ENCODE measurements at places on chromosomes 1 and 21. TPM values are rescaled to one million over a fixed set of nuclear protein-coding genes. Genes with fewer than 3 reads are reported as not detected.

DNA sequence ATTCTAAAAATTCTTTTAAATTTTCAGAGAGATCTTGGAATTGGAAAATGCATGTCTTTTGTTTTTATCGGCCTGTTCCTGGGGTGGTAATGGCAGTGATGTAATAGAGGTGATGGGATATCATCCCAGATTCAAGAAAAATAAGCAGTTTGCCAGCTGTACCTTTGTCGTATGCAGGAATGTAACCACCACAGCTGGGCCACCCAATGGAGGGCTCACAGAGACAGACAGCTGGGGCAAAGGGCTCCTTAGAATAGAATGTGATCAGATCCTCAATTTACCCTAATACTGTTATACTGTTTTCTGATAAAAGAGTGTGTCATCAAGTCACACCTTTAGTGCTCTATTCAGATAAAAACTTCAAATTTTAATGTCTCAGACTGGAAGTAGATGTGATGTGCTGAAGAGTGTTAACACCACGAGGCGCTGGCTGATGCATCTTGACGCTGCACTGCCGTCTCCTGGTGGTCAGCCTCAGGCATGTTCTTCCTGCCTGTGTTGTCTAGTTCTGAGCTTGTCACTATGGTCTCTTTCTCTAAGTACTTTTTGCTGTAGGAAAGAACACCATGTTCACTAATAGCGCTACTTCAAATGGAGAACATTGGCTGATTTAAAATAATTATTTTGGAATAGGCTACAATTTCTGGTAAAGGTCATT lies 78.8 kb downstream of the C1orf21 start:
- DNase-seq: no peak

GRCh38 chr1:234573711-234574299 lies 36.2 kb downstream of the IRF2BP2 start:
- DNase-seq: peak; percentile 87

- DNase-seq: no peak
These were observed 173.0 kb downstream of the GABPA start for GRCh38 chr21:25907573-25908275.

- no peak for DNase-seq
These were observed 4.7 kb upstream of the SLFNL1 start for GRCh38 chr1:41025979-41026819.

DNA sequence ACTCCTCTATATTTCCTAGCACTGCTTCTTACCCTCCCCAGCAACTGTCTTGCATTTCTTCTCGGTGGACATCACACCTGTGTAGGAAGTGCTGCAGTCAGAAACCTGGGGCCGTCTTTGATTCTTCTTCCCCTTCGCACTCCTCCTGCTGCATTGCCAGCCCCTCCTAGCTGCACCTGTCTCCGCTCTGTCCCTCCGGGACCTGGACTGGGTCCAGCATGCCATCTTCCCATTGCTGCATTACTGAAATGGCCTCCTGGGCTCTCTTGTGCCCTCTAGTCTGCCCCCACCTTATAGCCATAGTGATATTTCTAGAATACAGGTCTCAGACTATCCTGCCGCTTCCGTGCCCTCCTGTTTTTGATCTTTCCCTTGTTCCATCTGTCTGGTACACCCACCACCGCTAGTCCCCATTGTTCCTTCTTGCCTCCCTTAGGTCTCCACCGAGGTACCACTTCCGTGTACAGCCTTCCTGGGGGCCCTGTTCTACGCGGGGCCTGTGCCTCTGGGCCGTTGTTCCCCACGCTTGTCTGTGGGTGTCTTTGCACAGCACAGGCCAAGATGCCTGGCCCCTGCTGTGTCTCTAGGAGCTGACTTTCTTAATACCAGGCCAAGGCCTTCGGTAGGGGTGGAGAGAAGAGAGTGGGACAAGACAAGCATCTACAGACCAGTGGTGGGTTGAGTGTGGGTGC lies 107.6 kb downstream of the GALNT2 start:
- DNase-seq: no peak

DNA sequence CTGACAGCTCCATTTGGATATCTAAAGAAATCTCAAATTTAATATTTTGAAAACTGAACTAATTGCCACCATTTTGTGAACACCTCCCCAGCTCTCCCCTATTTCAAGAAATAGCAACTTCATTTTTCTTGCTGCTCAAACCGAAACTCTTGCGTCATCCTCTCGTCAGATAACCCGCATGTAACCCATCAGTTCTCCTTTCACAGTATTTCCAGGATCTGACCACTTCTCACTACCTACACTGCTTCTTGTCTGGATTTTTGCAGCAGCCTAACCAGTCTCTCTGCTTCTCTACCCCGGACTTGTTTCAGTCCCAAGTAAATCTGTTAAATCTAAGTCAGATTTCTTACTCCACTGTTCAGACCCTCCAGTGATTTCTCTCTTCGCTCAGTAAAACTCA lies 75.6 kb downstream of the MTR start:
- DNase-seq: no peak

GRCh38 chr1:211361202-211361601 lies 34.6 kb downstream of the TRAF5 start:
- no peak for DNase-seq

DNA sequence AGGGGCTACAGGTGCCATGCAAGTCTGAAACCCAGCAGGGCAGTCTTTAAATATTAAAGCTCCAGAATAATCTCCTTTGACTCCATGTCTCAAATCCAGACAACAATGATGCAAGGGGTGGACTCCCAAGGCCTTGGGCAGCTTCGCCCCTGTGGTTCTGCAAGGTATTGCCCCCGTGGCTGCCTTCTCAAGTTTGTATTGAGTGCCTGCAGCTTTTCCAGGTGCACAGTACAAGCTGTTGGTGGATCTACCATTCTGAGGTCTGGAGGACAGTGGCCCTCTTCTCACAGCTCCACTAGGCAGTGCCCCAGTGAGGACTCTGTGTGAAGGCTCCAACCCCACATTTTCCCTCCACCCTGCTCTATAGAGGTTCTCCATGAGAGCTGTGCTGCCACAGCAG lies 3.7 kb upstream of the MROH9 start:
- no peak for DNase-seq

- DNase-seq: no peak
These were observed 86.1 kb downstream of the TGFBR3 start for GRCh38 chr1:91799863-91800262.

DNA sequence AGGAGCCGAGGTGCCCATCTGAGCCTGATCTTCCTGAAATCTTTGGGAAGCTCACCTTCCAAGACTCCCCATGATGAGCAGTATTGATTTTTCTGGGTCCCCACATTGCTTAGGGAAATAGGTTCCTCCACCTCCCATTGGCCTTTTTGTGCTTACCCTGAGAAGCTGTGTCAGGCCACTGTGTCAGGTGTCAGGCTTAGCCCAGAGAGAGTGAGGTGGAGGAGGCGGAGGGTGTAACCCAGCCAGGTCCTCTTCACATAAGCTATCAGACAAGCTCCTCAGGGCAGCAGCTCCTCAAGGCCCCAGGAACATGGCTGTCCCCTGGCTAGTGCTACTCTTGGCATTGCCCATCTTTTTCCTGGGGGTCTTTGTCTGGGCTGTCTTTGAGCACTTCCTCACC lies 352 bp downstream of the AADACL4 start:
- no peak for DNase-seq

DNA sequence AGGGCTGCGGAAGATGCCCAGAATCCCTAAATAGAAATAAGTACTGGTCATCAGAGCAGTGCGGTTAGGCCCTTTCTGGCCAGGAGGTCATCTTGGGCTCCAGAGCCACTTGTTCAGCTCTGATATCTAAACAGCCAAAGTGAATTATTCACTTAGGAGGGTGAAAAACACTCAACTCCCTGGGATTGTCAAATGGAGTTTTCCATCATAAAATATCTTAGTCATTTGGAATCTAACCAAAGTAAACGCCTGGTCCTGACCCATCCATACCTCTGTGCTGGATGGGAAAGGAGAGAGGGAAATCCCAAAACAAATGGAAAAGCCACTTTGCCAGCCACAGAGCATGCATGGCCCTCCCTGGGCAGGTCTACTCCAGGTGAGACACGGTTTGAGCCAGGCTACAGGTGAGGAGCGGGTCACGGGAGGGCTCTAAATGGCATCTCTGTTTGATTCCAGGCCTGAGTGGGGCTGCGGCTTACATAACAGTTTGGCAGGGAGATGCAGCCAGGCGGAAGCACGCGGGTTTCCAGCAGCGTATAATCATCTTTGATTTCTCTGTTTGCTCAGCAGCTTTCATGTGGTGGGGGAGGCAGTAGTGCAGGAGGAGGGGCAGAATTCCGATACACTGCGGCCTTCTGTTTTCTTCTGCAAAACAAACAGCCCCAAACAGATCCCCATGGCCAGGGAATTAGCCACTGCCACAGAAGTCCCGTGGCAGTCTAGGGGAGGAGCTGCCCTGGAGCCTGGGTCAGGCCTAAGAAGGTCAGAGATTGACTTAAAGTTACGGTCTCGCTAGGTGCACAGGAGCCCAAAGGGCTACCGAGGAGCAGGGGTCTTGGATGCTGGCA lies 59.1 kb upstream of the ZNF648 start:
- no peak for DNase-seq

GRCh38 chr1:205582046-205582445 lies 49.8 kb downstream of the ELK4 start:
- DNase-seq: no peak

DNA sequence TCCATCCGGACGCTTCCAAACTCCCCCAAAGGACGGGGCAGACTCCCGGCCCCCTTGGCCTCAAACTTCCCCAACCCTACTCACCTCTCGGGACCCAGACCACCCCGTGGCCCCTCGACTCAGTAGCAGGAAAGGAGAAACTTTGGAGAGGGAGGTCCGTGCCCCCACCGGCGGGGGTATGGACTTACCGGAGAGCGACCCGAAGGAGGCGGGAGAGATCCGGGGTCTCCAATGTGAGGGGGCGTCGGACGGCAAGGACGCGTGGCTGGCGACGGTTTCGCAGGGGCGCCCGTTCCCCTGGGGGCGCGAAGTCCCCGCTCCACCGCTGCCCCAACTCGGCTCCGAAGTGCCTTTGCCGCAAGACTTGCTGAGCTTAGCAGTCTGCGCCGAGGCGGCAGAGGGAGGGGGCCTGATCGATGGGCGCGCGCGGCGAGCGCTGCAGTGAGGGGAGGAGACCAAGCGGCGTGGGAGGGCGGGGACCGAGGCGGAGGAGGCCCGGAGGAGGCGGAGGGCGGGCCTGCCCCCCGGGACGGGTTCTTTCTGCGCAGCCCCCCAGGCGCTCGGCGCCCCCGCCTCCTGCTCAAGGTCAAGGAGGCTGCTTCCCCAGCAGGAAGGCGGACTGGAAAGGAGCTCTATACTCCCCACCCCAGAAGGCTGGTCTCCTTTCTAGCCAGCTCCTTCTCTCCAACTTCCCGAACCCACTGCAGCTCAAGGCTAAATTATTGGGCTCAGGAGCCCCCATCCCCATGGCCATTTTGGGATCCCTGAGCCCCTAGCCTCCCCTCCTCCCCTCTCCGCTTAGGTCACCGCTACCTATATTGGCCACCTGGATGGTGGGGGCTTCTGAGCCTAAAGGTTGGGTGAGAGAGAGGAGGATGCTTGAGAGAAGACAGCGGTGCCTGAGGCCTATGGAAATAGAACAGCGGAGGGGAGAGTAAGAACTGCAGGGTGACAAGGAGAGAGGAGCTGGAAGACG lies at the start of gene SYT2:
Gene SYT2, minus strand, starts transcription at position 385 of the 976 bp plus-strand sequence. CDS start 104,682 bp downstream, outside the sequence.
- no peak for DNase-seq

- DNase-seq: no peak
These were observed 410.6 kb upstream of the VAMP3 start for GRCh38 chr1:7360526-7360925.

DNA sequence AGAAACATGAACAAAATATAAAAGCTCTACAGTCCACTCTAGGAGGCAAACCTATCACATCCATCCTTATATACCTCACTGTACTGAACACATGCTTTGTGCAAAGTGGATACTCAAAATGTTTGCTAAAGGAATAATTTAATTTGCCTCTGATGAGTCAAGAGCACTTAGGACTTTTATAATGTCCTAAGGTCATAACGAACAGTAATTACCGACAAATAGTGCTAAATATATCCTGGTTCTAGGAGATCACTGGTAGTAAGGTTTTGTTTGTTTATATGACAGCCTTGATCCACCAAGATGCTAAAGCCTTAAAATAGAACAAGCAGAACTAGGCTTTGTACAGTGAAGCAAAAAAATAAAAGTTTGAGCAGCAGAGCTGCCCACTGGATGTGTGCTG lies 70.6 kb downstream of the GADD45A start:
- no peak for DNase-seq

- DNase-seq: no peak
These were observed 86.0 kb upstream of the MAP10 start for GRCh38 chr1:232718928-232719927.

GRCh38 chr21:35663856-35664606 lies 396.3 kb downstream of the SETD4 start:
- no peak for DNase-seq

DNA sequence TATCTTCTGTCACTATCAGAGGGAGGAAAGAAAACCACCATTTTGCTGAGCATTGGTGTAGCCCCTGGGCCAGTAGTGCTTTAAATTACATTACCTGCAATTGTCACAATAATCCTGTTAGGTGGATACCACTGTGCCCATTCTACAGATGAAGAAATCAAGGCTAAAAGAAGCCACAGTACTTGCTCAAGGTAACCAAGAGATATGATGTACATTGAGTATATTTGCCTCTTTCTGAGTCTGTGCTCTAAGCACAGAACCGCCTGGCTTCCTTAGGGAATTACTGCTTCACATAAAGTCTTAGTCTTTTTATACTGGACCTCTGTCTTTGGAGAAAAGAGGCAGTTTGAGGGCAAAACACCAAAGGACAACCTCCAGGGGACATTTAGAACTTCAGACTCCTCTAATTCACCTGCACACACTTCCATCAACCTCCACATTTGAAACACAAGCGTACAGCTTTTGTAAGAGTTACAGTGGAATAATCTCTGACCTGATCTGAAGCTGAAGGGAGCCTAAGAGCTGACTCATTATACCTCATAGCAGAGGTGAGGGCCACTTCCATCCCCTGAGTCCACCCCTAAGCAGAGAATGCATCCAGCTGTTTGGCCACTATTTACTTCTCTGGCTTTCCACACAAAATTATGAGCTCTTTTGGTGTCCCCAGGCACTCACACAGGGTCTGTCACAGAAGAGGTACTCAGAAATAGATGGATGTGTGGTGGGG lies 61.8 kb downstream of the PLPP3 start:
- DNase-seq: no peak

DNA sequence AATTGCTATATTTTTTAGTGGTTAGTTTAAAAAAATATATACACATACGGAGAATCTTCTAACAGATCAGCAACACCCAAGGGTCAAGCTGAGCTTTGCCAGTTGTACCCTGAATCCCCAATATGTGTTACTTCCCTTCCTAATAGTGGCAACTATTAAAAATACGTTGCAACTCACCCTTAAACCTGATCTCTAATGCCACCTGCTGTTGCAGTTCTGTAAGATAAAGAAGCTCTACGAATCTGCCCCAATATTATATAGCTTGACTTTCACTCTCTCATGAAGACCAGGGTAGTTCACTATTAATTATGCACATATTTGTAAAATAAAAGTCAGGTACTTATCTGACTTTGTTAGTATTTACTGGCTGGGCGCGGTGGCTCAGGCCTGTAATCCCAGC lies 58.4 kb downstream of the ASH1L start:
- DNase-seq: no peak

- no peak for DNase-seq
These were observed 83.2 kb upstream of the PPM1J start for GRCh38 chr1:112798292-112798691.

GRCh38 chr1:208270651-208271141 lies 26.5 kb upstream of the PLXNA2 start:
- DNase-seq: no peak

GRCh38 chr1:151060657-151061421 lies 642 bp downstream of the MLLT11 start:
- DNase-seq: no peak

LCE1B gene
- not detected for total RNA-seq

OR2G6 gene
- total RNA-seq: not detected

PGLYRP3 gene
- 28.7 TPM for total RNA-seq

TFF3 gene
- 31.9 TPM for total RNA-seq

ZBTB7B gene
- total RNA-seq: 77.6 TPM

FCRL2 gene
- total RNA-seq: not detected

SH2D2A gene
- total RNA-seq: 4.9 TPM

CLEC20A gene
- not detected for total RNA-seq
